Esophagus muscularis mucosa (tissue), 4 donors: ENCODE measurements at places on chromosomes 6 and 20. TPM values are rescaled to one million over a fixed set of nuclear protein-coding genes. Genes with fewer than 3 reads are reported as not detected.

ID4 gene
- 64.6 TPM for total RNA-seq

LY6G6D gene
- not detected for total RNA-seq

PTPRA gene
- 65.6 TPM for total RNA-seq

ZNF334 gene
- total RNA-seq: 0.50 TPM

- no peak overlapping the region for H3K27ac ChIP-seq
- DNase-seq: no peak
- H3K4me3 ChIP-seq: no peak overlapping the region
- H3K36me3 ChIP-seq: no peaks in the 10 kb centered on the region
These were observed 49.1 kb downstream of the SYTL3 start for GRCh38 chr6:158698931-158699330.

DNA sequence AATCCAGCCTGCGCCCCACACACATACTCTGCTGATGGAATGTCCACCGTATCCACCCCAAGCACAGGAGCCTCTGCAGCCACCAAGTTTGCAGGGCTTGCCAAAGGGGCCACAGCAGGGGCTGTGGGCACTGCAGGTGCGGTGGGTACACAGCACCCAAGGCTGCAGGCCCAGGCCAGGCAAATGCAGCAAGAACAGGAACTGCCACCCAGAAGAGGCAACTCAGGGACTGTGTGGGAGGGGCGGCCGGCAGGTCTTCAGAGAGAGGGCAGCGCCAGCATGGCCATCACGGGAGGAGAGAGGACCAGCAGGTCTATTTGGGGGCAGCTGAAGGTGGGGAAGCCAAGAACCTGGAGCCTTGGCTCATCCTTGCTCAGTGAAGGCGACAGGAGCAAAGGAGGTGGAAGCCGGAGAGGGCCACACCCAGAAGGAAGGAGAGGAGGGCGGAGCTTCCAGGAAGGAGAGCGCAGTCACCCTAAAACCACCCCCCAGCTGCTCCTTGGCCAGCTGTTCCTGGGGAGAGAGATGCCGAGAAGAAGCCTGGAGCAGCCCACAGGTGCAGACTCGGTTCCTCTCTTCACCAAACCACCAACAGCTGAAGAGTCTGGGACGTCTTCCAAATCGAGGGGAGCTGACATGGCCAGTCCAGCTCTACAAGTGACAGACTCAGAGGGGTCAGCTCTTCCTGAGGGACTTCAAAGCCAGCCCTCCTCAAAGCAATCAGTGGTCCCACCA, 265.1 kb upstream of the CDYL start:
- no peaks in the 10 kb centered on the region for H3K4me1 ChIP-seq
- H3K27ac ChIP-seq: no peak overlapping the region
- H3K27me3 ChIP-seq: no peaks in the 10 kb centered on the region
- H3K36me3 ChIP-seq: no peaks in the 10 kb centered on the region
- DNase-seq: peak; percentile 81
- no peak overlapping the region for H3K4me3 ChIP-seq

DNA sequence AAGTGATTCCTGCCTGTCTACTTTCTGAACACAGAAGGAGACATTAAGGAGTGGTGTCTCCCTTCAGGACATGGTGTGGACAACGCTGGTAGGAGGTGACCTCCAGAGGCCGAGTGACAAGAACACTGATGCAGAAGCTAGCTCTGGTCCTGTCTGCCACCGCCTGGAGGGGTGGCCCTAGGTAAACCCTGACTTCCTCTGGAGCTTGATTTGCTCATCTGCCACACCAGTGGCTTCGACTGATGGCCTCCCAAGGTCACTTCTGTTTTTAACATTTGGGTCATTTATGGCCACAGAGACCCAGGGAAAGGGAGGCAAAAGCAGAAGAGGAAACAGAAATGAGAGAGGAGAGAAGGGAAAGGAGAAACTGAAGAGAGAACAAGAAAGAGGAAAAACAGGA, 49.4 kb upstream of the SLC22A23 start:
- no peaks in the 10 kb centered on the region for H3K36me3 ChIP-seq
- H3K4me1 ChIP-seq: no peaks in the 10 kb centered on the region
- no peak for DNase-seq

GRCh38 chr6:89866024-89866678, 28.1 kb upstream of the GJA10 start:
- H3K4me3 ChIP-seq: no peak overlapping the region
- DNase-seq: no peak
- H3K36me3 ChIP-seq: peaks cover 24% of the 10 kb centered on the region
- no peak overlapping the region for H3K27ac ChIP-seq
- no peaks in the 10 kb centered on the region for H3K27me3 ChIP-seq
